ENCODE measurements at places on chromosomes 16 and 17.
A peak's percentile ranks its signal among the peaks of the same experiment; 100 is the strongest.

- DNase-seq = no peak
These were observed 26.2 kb downstream of the TEKT5 start for GRCh38 chr16:10668322-10669045.

DNA sequence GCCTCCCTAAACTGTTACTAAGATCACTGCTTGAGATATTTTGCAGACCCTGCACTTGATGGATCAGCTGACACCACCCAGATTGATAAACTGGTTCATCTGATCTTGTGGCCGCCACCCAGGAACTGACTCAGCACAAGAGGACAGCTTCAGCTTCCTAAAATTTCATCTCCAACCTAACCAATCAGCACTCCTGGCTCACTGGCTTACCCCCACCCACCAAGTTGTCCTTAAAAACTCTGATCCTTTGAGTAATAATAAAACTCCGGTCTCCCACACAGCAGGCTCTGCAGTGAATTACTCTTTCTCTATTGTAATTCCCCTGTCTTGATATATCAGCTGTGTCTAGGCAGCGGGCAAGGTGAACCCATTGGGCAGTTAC lies 174.8 kb downstream of the UTP18 start:
- DNase-seq = no peak

GRCh38 chr17:58219789-58220183 lies 731 bp upstream of the MKS1 start:
- DNase-seq = no peak

GRCh38 chr17:51651513-51652298 lies 391.4 kb downstream of the UTP18 start:
- no peak for DNase-seq

DNA sequence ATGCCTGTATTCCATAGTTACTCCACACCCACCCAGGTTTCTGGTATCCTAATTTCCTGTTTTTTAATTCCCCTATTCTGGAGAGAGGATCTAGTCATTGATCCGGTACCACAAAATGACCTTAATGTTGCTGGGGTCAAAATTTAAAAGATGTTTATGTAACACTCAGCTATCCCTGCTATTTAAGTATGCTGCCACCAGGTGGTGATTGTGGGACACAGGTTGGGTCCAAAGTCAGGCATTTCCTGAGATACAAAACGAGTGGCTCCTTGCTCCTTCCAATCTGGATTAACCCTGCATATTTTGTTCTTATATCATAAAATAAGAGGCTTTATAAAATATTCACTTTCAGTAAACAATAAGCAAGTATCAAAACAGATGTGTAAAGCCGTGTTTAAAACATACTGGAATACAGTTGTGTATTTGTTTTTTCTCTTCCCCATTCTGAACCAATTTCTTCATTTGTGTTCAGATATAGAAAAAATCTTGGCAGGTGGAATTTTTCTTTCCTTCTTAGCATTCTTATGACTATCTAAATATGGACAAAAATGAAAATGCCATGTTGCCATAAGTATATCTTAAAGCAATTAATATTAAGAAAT lies 16.3 kb downstream of the HS3ST4 start:
- no peak for DNase-seq

GRCh38 chr17:82438401-82439193 lies 12.0 kb downstream of the CYBC1 start:
- no peak for DNase-seq

- no peak for DNase-seq
These were observed 71.5 kb upstream of the DNAJA2 start for GRCh38 chr16:47045023-47045422.

- DNase-seq = no peak
These were observed 30.7 kb downstream of the CCR7 start for GRCh38 chr17:40534371-40535189.

GRCh38 chr16:81522108-81522701 lies 77.6 kb downstream of the CMIP start:
- DNase-seq = no peak

- no peak for DNase-seq
These were observed 14.8 kb downstream of the CMC2 start for GRCh38 chr16:80991792-80992430.

DNA sequence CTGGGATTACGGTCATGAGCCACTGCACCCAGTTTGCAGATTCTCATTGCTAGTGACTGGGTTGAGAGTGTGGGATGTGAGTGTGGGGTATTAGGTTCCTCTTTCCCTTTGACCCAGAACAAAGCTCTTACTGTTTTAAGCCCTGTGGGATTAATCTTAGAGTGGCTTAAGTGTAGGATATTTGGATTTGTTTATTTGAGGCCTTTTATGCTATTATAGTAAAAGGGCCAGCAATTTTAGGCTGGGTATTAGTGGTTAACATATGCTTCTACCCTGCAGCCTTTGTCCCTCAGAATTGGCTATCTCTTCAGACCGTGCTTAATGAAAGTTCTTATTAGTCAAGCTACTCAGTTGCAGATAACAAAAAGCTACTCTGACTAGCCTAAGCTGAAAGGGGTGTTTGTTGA lies 3.2 kb downstream of the SGF29 start:
- no peak for DNase-seq

DNA sequence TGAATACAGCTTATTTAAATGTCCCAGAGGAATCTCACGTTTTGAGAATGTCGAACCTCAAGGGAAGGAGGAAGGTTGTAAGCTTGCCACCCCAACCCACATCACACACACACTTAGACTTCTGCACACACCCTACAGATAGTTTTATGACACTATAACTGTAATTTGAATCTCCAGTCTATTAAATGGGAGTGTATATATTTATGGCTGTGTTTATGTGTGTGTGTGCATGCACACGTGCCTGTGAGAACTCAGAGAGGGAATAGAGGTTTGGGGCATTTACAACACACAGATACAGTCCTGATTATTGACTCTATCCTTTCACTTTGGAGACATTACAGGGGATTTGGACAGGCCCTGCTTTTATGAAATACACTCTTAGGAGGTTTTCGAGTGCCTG lies 171.5 kb upstream of the MAF start:
- DNase-seq = no peak

DNA sequence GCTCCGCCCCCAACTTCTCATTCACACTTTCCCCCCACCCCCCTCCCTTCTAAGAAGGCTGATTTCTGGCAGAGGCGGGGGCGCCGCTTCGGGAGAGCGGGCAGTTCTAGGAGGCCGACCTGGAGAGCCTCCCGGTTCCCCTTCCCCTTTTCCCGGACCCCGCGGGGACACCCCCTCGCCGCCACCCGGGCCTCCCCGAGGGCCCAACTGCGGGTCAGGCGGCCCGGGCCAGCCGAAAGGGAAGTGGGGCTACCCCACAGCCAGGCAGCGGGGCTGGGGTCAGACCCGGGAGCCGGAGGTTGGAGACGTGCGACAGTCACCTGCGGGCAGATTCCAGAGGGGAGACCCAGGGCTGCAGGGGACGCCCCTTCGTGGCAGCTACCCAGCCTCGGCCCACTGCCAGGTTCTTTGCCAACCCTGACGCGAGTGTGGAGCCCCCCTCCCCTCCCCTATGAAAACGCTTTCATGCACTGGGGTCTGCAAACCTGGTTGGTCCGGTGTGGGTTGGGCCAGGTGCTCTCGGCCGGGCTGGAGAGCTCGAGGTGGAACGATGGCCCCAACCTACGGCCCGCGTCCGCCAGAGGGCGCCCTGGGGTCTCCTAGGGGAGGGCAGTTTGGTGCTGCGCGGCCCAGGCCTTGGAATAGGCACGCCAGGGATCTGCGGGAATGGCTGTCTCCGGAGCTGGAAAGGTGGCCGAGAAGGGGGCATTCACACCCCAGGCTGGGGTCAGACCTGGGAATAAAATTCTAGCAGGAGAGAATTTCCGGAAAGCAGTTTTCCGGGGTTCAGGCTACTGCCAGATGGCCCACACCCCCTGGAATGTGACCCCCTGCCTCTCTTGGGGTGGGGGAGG lies 721 bp upstream of the SOCS3 start:
- DNase-seq = peak; percentile 83

- no peak for DNase-seq
These were observed 3.9 kb upstream of the ARHGAP17 start for GRCh38 chr16:25018972-25019617.

DNA sequence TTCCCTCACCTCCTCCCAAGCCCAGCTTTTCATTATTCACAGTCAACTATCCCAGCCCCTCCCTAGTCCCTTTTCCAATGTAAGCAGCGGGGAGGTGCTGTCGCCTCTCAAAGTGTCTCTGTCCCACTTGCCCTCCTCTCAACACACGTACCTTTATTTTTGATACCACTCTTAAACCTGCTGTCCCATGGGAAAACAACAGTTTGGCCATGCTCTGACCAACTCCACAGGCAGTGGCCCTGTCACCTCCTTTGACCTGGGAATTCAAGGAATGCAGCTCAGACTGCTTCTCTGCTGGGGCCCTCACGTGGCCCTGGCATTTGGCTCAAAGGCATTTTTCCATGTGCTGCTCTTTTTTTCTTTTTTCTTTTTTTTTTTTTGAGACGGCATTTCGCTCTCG lies 4.2 kb downstream of the LYRM9 start:
- no peak for DNase-seq

- no peak for DNase-seq
These were observed 15.2 kb downstream of the KRT23 start for GRCh38 chr17:40922239-40922638.

DNA sequence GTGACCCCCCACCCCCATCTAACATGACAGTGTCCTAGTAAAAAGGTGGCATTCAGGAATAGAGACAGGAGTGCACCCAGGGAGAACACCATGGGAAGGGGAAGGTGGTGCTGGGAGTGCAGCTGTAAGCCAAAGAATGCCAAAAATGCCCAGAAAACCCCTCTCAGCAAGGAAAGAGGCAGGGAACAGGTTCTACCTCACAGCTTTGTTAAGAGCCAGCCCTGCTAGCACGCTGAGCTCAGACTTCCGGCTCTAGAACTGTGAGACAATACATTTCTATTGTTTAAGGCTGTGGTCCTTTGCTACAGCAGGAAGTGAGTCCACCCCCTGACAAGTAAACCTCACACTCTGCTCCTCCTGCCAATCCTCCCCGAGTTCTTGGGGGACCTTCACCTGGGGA lies 302.4 kb upstream of the N4BP1 start:
- no peak for DNase-seq

DNA sequence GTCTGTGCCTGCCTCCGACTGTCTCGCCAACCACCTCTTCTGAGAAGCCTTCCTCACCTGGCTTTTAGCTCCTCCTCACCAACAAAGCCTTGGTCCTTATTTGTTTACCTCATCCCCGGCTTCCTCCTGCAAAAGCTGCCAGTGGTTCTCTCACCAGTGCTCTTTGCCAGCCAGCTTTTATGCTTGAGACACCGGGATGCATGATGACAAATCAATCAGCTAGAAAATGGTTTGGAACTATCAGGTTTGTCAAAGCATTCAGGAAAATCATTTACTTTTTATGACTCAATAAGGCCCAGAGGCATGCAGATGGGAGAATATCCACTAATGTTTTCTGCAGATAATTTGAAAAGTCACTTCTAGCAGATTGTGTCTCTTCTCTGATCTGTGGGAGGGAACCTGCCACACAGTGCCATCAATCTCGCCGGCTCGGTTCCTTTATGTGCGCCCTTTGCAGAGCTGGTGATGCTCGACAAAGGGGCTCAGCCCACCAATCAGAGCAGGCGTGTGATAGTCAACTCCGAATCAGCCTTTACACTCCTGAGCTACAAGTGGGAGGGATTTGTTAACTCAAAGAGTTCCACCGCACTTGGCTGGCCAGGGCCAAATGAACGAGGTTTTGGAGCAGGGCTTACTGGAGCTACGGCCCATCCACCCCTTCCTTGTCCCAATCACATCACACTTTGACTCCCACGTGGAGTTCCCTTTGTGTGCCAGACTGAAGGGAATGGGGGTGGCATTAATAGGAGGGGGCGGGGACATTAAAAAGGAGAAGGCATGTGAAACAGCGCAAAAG lies 85.8 kb downstream of the MRC2 start:
- DNase-seq = no peak

DNA sequence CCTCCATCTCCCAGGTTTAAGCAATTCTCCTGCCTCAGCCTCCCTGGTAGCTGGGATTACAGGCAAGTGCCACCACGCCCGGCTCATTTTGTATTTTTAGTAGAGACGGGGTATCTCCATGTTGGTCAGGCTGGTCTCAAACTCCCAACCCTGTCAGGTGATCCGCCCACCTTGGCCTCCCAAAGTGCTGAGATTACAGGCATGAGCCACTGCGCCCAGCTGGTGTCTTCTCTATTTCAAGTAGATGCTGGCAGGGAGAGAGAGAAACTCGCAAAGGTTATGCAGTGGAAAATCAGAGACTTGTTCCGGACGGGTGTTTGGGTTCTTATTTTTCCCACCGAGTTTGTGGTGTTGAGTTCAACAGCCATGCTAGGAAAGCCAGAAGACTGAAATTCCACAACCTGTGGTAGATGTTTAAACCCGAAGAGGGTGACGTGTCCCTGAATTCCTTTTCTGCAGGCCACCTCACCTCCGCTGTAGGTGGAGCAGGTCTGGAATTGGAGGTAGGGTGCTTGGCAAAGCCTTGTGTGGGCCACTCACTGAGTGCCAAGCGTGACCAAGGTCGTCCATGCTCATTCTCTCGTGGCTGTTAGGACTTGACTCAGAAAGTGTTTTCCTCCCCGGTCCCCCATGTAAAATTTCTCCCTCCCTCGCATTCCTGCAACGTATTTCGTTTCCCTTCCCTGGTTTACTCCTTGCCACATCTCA lies 7.3 kb upstream of the ZDHHC7 start:
- DNase-seq = no peak

GRCh38 chr17:68294196-68294555 lies 2.9 kb downstream of the ARSG start:
- no peak for DNase-seq

GRCh38 chr17:48215583-48216139 lies 108.1 kb downstream of the SNX11 start:
- no peak for DNase-seq

- DNase-seq = no peak
These were observed 127.0 kb downstream of the BANP start for GRCh38 chr16:88078111-88078775.

DNA sequence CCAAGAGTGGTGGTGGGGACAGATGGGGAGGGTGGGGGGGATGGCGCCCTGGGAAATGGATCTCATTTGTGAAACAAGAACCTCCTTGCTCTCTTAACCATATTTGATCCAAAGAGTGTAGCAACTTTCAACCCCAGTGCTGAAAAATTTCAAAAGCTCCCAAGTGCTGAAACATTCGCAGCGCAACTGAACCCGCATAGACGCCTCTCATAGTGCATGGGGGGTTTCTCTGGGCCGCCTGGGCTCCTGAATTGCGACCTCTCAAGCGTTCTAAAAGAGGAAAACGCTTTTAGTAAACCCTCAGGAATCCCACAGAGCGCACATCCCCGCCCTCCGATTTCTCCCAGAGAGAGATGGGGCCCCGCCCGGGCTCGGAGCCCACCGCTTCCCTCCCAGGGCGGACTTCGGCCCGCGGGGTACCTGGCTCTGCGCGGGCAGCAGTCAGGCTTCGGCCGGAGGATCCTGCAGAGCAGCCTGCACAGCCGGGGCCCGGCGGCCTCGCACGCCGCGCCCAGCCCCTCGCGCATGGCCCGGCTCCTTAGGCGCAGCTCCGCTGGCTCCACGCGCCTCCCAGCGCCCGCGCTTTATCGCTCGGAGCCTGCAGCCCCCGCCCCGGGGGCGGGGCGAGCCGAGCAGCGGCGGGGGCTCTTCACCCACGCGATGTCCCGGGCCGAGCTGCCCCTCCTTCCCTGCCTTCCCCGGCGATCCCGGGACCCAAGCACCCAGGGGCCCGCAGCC lies 7.0 kb downstream of the NOS2 start:
- no peak for DNase-seq

Data from activated CD4-positive, alpha-beta T cell treated with anti-CD3 and anti-CD28 coated beads for 1 hour (primary cell).